ENCODE measurements at places on chromosomes 12 and 14. TPM values are rescaled to one million over a fixed set of nuclear protein-coding genes. Genes with fewer than 3 reads are reported as not detected.

The TAS2R31 gene
- 5.7 TPM for total RNA-seq

The KLRC2 gene
- not detected for total RNA-seq

The PDE3A gene
- total RNA-seq = not detected

The TPH2 gene
- not detected for total RNA-seq

The ITGB7 gene
- 199 TPM for total RNA-seq

The HCAR3 gene
- not detected for total RNA-seq

The DPPA3 gene
- total RNA-seq = not detected

The SLC5A8 gene
- total RNA-seq = not detected

- no peak for DNase-seq
Measured at GRCh38 chr12:90090929-90091651, 382.5 kb upstream of the ATP2B1 start.

GRCh38 chr14:22919601-22919921 is 612 bp upstream of the RBM23 start:
- DNase-seq = no peak

DNA sequence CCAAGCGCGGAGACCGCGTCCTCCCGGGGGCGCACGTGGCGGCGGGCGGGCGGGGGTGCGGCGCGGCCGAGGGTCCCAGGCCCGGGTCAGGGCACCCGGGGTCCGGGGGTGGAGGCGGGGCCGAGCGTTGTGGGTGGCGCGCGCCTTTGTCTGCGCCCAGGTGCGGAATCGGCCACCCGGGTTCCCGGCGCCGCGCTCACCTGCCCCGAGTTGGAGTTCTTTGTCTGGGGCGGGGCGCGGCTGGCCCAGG is 50.1 kb downstream of the LRCOL1 start:
- DNase-seq = no peak

DNA sequence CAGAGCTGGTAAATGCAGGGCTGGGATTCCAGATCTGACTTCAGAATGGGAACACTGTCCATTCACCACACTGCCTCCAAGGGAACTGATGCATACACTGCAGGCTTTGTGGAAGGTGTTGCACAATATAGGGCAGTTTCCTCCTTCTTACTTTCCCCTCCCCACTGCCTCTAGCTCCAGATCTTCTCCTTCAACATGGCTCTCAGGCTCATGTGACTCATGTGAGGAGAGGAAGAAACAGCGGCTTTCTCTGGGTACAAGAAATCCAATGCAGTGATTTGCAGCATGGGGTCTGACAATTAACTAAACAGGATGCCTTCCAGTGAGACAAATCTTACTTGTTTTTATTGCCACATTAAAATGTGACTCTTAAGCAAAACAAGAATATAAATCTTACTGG is 447.6 kb upstream of the CCDC196 start:
- no peak for DNase-seq

DNA sequence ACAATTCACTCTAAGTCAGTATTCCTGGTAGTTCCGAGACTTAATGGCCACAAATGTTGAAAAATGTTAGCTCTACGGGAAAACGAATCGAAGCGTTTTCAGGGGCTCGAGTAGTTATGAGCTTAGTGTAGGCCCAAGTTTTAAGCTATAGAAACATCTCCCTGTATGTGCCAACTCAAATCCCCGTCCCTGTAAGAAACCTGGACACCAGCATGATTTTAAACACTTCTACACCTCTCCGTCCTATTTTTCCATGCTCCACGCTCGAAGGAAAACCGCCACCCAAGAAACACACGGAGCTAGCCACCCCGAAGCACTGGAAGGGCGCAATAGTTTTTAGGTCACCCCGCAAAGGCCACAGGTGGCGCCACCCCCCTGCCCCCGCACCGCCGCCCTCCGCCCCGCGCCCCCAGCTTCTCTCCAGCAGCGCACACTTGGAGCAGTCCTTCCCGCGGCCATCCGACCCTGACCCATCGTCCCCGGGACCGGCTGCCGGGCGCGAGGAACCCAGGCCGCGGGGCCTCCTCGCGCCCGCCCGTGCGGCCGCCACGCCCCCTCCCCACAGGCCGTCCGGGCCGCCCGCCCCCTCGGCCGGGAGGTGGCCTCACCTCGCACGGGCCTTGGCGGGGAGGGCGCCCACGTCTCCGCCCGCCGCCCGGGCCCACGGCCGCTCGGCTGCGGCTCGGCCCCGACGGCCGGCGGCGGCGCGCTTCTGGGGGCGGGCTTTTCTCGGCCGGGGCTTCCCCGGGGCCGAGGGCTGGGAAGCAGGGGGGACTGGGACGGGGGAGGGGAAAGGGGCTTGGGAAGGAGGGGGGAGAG is 522 bp downstream of the R3HDM2 start:
- DNase-seq = peak; percentile 87

- no peak for DNase-seq
Measured at GRCh38 chr14:99875421-99875820, 82.2 kb downstream of the EML1 start.

DNA sequence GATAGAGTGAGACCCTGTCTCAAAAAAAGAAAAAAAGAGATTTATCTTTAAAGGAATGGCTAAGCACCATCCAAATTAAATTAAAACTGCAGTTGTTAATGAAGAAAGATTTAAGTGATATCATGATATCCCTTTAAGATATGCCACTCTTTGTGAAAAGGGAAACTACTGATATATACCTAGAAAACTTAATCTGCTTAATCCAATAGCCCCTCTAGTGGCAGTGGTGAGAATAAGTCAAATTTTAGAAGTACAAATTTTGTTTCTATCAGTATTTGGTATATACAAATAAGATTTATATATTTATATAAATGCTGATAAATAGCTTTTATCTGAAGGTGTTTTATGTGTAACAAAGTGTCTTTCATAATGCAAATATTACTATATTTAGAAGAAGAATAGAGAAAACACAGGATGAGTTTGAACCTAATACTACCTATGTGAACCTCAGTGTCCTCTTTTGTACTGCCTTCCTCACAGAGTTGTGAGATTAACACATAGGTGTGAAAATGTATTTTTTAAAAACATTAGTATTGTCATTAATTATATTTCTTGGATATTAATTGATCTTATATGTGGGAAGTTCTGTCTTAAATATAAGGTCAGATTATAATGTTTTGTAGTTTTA is 51.4 kb upstream of the GARIN2 start:
- no peak for DNase-seq

DNA sequence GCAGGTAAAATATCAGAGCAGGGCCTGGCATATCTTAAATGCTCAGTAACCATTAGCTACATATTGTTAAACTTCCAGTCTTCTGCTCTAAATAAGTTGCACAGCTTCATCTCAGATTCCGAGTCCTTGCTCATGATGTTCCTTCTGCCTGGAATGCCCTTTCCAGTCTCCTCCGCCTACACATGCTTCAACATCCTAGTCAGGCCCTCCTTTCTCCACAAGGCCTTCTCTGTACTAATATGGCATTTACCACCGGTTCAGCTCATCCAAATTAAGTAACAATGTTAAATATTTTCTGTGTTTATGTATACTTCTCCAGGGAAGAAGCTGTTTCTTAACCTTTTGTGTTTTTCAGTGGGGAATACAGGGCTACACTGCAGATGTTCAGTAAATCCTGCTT is 8.5 kb downstream of the DHH start:
- no peak for DNase-seq

DNA sequence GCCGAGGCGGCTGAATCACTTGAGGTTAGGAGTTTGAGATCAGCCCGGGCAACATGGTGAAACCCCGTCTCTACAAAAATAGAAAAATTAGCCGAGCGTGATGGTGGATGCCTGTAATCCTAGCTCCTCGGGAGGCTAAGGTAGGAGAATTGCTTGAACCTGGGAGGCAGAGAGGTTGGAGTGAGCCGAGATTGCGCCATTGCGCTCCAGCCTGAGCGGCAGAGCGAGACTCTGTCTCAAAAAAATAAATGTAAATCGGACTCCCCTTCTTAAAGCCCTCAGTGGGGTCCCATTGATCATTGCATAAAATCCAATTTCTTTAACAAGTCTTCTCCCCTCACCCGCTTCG is 908 bp downstream of the TDP1 start:
- DNase-seq = no peak

DNA sequence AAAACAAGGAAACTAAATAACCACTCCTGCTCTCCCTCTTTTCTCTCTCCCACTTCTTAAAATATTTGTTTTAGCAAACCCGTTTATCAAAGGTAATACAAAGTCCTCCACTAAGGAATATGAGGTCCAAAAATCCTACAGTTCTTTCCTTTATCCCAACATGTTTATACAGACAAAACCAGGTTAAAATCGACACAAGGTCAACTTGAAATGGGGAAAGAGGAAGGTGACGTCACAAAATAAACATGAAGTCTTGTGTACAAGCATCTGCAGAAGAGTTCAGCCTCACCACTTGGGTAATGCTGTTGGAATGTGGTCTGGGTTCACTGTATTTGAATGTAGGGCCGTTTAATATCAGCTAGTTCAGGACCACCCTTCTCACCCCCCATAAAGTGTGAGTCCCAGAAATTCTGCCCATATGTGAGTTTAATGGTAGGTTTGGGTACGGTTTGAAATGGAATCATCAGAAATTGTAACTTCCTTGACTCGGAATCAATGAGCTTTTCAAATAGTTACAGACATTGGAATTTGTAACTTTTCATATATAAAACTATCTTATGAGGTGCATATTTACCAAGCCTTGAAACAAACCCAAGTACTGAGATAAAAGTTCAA is 120.0 kb upstream of the SLC38A2 start:
- DNase-seq = no peak

DNA sequence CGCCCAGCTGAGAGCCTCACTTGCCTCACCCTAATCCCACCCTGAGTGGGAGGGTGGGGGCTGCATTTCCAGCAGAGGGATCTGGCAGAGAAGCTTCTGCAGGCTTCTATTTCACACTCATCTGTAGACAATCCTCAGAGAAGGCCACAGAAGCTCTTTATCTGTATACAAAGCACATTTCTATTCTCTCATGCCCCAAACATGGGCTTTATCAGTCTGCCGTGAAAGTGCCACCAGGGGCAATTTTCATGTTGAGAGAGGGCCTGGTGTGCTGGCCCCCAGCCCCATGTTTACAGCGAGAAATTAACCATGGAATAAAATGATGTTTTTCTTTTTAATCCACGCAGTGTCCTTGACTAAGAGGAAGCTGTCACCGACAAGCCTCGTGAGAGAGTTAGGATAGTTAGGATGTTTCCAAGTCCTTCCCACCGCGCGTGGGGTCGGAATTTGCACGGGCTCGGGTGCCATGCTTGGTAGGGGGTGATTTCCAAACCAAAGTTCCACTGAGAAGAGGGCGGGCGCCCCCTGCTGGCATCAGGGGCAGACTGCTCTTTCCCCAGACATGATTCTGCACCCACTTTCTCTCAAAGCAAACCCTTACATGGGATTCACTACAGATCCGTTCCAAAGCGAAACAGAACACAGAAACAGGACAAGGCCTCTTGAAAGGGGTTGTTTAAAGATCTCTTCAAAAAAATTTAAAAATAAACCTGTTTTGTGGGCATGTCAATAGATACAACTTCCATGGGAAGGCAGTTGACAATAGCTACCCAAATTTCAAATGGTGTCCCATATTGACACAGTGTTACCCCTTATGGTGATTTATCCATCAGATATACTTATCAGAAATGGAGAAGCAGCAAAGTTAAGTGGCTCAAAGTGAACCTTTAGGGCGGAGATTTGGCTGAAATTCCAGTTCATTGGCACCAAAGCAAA is 19.4 kb downstream of the BDKRB1 start:
- DNase-seq = peak; percentile 63

GRCh38 chr12:88726806-88727720 is 146.8 kb upstream of the KITLG start:
- DNase-seq = no peak

DNA sequence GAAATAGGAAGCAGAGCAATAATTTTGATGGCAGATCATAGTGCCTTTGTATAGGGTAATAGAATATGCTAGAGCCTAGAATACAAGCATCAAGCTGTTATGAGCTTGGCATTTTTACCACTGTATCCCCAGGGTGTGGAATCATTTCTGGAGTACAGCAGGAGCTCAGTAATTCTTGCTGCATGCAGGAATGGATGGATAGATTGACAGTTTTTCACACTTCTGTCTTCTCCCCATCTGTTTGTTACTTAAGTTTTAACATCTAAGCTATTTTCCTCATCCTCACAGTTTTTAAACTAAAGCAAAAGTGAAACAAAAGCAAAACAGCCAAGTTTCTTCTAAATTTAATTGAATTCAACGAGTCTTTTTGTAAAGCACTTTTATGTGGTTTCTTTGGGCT is 32.6 kb downstream of the ALG10 start:
- DNase-seq = no peak

- DNase-seq = peak; percentile 45
Measured at GRCh38 chr14:63759456-63759855, 31.6 kb upstream of the SGPP1 start.

DNA sequence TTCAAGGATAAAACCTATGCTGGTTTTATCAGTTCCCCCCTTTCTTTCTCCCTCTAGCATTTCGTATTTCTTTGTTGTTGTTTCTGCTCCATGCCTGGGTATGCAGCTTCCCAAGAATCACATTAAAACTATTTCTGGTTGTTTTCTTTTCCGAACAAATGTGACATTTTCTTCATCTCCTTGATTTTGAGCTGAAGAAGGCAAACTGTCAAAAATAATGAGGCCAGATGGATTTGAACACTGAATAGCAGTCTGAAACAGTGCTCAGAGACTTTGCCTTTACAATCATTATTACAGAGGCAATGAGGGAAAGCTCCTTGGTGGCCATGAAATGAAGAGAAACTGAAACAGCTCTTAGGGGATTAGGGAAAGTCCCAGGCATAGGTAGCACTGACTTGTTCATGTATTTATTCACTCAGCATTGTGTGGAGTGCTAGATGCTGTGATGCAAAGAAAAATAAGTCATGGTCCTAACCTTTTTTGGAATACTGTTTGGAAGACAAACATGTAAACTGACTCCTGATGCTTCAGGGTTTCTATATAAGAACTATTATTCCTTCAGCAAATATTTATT is 319.5 kb downstream of the FUT8 start:
- DNase-seq = peak; percentile 37

DNA sequence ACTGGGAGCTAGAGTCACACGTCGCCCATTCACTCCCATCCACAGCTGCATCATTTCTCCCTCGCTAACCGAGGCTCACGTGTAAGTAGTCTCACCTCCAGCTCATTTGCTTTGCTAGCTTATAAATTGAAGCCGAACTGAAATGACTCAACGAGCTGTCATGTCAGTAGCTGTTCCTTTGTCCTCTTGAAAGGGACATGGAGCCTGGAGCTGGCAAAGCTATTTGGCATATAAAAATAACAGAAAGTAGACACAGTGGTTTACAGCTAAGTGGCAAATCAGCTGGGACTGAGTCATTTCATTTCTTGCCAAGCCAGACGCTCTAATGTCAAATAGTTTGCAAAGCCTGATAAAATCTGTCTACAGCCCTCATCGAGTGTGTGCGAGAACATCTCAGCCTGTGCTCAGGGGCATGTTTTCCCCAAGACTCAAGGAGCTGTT is 114.4 kb upstream of the TMEM233 start:
- DNase-seq = no peak

All from B cell (primary cell).